H4 (cell line): ENCODE measurements at places on chromosomes 7 and 10. TPM values are rescaled to one million over a fixed set of nuclear protein-coding genes. Genes with fewer than 3 reads are reported as not detected.

DNA sequence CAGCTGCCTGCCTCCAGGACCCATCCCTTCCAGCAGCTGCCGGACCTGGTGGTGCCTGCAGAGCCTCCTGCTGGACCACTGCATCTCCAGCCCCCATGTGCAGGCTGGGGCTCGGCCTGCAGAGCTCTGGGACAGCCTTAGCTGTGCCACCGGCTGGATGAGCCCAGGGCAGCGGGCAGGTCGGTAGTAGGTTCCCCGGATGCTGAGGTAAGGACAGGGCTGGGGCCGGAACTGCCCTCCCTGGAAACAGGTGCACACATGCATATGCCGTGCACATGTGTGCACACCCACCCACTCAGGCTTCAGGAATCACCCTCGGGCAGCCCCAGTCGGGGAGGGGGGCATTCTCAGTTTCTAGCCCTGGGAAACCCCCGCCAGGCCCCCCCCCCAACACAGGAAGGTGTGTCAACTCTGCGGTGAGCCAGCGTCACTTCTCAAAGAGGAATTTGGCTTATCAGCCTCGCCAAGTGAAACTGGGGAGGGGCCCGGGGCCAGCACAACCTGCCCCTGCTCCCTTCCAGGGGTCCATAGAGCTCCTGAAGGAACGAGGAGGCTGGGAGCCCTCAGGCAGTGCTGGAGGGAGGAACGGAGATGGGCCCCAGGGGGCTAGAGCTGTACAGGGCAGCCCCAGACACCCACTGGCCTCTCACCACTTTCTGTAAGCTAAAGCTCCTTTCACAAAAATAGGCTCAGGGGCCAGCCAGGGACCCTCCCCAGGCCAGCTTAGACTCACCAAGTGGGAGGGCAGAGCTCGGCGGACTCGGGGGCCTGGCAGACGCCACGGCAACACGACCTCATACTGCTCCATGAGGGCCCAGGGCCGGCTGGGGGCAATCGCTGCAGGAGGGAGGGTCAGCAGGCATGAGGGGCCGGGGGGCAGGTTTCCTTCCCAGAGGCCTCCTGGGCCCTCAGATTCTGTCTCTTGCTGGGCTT is 1.7 kb downstream of the ADAM8 start:
- no peak for DNase-seq

DNA sequence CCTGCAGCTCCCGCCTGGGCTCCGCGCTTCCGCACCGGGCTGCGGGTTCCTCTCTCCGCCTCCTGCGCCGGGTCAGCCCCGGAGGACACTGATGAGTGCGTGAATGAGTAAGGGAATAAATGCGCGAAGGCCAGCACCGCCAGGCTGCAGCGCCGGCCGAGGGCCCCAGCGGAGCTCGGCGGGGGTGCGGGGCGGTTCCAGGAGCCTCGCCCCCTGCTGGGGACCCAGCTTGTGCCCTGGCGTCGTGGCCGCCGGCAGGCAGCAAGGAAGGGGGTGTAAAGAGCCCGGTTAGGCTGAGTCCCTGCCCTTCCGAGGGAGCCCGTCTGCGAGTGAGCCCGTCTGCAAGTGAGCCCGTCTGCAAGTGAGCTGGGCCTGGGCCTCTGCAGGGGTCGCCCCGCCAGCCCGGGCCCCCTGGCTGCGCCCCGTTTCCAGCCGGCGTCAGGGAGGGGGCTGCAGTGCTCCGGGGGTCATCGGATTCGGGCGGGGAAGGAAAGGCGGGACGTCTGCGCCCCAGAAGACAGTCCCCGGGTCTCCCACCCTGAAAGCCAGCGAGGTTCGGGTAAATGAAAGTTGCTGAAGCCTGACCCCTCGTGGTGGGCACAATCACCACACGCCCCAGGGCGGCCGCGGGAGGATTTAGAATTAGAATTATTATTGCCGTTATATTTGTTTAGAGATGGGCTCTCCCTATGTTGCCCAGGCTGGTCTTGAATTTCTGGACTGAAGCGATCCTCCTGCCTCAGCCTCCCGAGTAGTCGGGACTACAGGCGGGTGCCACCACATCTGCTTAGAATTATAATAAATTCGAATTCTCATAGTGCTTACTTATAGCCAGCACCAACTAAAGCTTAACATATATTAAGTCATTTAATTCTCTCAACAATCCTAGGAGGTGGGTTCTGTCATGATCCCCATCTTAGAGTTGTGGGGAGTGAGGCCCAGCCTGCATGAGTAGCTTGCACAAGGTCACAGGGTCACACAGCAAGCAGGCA is 8.6 kb upstream of the CRYGN start:
- DNase-seq, result no peak

GRCh38 chr10:101097881-101098280 is 33.2 kb upstream of the TLX1 start:
- DNase-seq, result no peak

GRCh38 chr7:2105280-2105679 is 127.5 kb downstream of the MAD1L1 start:
- no peak for DNase-seq

DNA sequence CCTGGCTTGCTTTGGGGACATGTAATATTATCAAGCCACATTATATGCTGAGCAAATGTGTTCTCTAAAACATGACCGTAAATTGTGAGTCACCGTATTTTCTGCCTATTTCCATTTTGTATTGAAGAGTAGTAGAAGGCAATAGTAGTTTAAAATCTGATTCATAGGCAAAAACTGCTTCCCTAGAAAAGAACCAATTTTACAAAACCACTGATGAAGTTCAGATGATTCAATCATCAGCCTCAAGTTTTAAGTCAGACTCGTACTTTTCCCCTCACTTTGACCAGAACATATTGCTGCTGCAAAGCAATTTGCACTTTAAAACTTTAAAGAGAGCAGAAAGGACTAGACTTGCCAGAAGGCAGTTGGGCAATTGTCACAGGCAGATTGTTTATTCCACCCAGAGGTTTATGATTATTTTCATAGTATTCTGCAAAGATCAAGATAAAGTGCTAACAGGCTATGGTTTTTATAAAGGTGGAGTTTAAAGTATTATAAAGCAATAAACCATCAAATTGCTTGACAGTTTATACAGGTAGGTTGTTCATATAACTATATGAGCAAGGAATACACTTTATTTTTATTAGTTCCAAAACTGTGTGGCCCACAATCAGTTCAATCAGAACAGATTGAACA is 168.2 kb downstream of the ETV1 start:
- no peak for DNase-seq

GRCh38 chr7:157018997-157019608 is 8.6 kb upstream of the MNX1 start:
- DNase-seq, result no peak

- DNase-seq, result no peak
These were observed 74.6 kb downstream of the WAPL start for GRCh38 chr10:86446987-86447386.

GRCh38 chr10:132541129-132541528 is 3.5 kb downstream of the INPP5A start:
- no peak for DNase-seq

DNA sequence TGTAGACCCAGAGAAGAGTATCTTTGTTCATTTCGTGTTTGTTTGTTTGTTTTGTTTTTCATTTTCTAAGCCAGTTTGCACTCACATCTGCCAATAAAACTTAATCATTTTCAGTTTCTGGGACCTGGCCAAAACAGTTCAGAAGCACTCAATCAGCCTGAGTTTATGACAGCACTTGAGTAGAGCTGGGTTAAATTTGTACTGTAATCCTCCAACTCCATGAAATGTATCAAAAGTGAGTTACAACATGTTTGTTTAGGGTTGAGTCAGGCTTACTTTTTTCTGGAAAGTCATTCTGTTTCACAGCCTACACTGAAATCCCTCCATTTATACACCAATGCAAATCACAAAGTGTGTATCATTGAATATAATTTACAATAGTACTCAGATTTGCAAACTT is 91.9 kb downstream of the ZWINT start:
- DNase-seq, result peak; percentile 4

DNA sequence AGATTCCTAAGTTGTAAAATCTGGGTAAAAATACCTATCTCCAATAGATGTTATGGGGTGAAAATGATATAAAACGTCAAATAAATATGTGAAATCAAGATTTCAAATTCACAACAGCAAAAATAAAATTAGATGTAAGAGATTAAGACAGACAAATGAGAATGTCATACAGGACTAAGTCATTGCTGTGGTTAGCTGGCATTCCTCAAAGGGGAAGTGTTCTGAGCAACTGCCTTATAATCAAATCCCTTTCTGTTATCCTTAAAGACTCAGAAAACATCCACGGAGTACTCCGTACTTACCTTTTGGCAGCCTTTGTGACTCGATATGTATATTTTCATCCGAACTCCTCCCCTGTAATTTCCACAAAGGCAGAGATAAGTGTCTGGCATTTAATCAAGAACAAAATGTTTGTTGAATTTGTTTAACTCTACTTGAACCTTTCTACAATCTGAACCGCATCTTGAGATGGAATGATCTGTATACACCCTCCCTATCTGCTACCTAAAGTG is 559.6 kb downstream of the GATA3 start:
- DNase-seq, result no peak

AGBL3 gene
- 1.2 TPM in 1 of 2 replicates, not detected in the other for total RNA-seq

DNA sequence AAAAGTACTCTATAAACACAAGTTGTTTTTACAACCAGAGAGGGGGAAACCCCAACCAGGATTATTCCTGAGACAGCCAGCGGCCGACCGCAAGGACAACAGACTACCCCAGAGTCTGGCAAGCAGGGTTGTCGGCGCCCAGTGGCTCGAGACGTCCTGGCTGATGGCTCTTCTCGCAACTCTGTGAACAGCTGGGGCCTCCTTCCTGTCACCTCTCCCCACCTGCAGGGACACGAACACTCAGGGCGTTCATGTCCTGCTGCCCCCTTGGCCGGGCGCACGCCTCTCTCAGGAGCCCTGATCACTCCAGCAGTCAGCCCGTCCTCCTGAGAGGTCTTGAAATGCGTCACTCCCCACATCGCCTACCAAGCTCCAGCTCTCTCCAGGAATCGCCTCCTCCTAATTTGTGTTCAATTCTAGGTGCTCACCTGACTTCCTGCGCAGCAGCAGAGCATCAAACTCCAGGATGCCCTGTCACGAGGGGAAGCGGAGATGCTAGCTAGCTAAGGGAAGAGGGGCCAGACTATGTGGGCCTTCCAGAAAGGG is 66.4 kb upstream of the TNRC18 start:
- DNase-seq, result no peak

DNA sequence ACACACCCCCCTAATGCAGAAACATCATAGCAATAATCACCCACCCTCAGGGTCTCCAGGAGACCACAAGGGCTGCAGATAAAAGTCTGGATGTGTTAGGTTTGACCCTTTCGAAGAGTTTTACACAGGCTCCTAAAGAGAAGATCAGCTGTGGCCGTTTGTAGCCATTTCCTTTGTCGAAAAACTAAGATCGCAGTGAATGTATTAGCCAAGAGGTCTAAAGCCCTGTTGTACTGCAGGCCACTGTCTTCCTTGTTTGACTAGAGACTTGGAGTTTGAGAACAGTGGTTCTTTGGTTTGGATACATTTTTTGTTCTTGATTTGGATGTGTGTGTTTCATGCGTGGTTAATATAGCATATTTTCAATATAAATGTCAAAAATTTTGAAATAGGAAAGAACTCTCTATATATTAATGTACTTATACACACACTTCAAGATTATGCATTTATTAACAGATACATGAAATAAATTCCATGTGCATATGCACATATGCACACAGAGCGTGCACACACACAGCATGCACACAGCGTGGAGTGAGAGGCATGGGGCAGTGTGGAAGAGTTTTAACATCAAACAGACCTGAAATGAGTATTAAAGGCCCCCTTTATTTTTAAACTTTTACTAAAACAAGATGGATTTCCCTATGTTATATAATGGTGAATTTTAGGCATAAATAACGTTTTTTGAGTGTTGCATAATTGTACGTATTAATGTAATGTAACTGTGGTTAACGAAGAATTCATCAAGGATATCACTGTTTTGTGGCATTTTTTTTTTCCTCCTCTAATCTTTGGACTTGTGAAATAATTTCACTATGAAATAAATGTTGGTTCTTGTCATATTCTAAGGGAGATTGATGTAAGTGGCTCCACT is 2.2 kb downstream of the IKZF1 start:
- DNase-seq, result no peak

TSPAN33 gene
- total RNA-seq, result 9.4 and 11.2 TPM in 2 replicates

GRCh38 chr7:112009081-112009480 is 197.1 kb downstream of the DOCK4 start:
- DNase-seq, result peak; percentile 72

DNA sequence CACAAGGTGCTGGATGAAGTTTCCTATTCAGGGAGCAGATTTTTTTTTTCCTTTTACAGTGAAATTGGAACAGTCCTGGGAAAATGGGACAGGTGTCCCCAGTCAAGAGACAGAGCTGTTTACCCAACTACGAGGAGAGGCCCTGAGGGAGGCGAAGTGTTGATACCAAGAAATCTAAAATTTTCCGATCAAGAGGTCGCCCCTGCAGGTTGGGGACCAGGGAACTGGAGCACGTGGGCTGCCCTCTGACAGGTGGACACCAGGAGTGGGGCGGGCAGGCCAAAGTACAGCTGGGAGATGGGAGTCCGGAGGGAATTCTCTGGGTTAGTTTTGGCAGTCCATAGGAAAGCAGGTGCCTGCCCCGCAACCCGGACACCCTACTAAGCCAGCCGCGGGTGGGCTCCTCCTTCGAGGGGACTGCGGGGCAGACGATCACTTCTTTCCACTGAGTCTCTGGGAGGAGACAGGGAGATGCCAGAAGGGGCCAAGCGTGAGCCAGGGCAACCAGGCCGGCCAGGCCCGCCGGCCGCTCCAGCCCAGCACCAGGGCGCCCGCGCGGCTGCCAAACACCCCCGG is 965 bp upstream of the CAMK1D start:
- no peak for DNase-seq

- DNase-seq, result no peak
These were observed 224.4 kb downstream of the MAD1L1 start for GRCh38 chr7:2008101-2008935.

- no peak for DNase-seq
These were observed 76.0 kb upstream of the CTTNBP2 start for GRCh38 chr7:117949232-117949631.

PAX2 gene
- total RNA-seq, result not detected in 2 replicates

- DNase-seq, result no peak
These were observed 6.9 kb upstream of the ZNF138 start for GRCh38 chr7:64787295-64787694.

GRCh38 chr7:158357898-158358821 is 229.5 kb downstream of the PTPRN2 start:
- DNase-seq, result no peak

GRCh38 chr7:139079861-139080260 is 29.7 kb downstream of the ZC3HAV1 start:
- no peak for DNase-seq

GRCh38 chr10:14040787-14041631 is 289.7 kb downstream of the FRMD4A start:
- DNase-seq, result no peak

- peak; percentile 5 for DNase-seq
These were observed 20.5 kb downstream of the CLEC2L start for GRCh38 chr7:139543801-139544603.

VAX1 gene
- total RNA-seq, result not detected in 2 replicates

GRCh38 chr7:34064519-34065158 is 159.3 kb downstream of the BMPER start:
- DNase-seq, result peak; percentile 42

- no peak for DNase-seq
These were observed 839.9 kb downstream of the CCSER2 start for GRCh38 chr10:85168243-85168642.
